Activated T-cell treated with anti-CD3 and anti-CD28 coated beads, Interleukin-2, amount 50 U/mL, for 4 hours (primary cell): ENCODE measurements at places on chromosomes 7 and 10.

- no peak for DNase-seq
These were observed 35.5 kb downstream of the GRID1 start for GRCh38 chr10:86330778-86331763.

DNA sequence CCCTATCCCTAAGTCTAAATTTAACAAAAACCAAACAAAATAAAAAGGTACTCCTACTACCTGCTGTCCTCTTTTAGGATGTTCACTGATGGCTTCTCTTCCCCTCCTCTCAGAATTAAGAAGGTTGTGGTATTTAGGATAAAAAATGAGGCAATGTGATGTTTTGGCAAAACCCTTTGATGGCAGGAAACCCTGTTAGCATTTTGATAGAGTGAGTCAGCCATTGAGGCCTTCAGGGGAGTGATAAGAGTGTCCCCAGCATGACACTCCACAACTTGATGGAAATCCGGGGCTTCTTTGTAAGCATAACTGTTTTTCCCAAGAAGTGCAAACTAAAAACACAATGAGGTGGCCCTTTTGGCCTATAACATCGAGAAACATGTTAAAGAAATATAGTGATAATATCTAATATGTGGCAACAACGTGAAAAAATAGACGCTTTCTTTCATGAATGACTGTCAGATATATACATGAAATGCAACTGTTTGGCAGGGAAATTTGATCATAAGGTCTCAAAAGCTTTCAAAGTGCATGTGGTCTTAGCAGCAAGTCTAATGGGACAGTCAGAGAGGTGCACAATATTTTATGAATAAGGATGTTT lies 55.0 kb downstream of the PRTFDC1 start:
- DNase-seq = no peak

- no peak for DNase-seq
These were observed 398.8 kb upstream of the IGFBP3 start for GRCh38 chr7:46319841-46320240.

DNA sequence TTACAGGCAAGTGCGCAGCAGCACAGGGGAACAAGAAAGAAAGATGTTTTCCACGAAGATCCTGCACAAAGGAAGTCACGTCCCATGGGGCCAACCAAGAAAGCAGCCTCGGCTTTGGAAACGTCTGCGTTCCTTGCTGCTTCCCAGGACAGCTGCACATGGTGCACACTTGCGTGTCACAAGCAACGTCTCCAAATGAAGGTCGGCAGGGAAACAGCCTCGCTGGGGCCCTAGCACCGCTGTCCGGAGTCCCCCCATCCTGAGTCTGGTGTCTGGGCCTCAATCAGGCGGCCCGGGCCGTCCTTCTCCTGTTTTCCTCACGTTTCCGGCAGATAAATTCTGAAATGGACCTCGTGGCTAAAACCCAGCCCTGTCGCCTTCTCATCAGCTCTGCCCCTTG lies 206.2 kb downstream of the DIP2C start:
- DNase-seq = no peak

GRCh38 chr7:10266976-10267375 lies 706.7 kb upstream of the PHF14 start:
- no peak for DNase-seq

- DNase-seq = no peak
These were observed 5.6 kb downstream of the NPC1L1 start for GRCh38 chr7:44535348-44536064.

- no peak for DNase-seq
These were observed 300.5 kb downstream of the KLF6 start for GRCh38 chr10:3484306-3485056.

- no peak for DNase-seq
These were observed 110.2 kb upstream of the FAM20C start for GRCh38 chr7:81926-82756.

GRCh38 chr7:133699386-133699785 lies 427.8 kb upstream of the LRGUK start:
- no peak for DNase-seq

- no peak for DNase-seq
These were observed 61.3 kb downstream of the DNAH11 start for GRCh38 chr7:21603972-21604749.

DNA sequence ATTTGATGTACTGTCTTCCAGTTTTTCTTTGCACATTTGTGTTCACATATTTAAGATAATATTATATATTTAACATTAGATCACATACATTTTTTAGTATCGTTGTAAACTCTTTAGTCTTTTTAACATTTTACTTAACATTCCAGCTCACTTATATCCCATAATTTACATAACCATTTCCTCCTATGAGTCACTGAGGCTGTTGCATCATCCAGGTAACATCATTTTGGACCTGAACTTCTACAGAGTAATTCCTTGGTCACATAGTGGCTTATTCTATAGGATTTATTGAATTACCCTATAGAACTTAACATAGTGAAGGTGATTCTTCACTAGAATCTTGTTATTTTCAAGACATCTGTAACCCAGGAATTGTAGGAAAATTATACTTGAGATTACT lies 194.4 kb downstream of the POU6F2 start:
- DNase-seq = no peak

- DNase-seq = no peak
These were observed 10.5 kb upstream of the PAX4 start for GRCh38 chr7:127628445-127628844.

DNA sequence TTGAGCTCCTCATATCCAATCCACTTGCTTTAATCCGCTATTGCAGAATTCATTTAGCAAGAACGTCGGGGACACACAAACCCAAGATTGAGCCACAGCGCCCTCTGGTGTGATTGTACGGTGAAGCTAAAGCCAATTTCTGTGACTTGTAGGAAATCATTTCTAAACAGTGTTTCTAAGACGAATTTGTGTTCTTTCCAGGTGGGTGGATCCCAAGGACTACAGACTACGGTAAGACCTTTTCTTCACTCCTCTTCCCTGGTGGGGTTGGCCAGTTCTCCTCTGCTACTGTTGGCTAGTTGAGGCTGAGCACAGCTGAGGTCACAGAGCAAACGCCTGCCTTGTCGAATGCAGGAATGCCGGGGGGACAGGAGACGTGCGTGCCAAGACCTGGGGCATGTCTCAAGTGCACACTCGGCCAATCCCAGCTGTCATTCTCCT lies 5.2 kb downstream of the DMBT1 start:
- peak; percentile 65 for DNase-seq

DNA sequence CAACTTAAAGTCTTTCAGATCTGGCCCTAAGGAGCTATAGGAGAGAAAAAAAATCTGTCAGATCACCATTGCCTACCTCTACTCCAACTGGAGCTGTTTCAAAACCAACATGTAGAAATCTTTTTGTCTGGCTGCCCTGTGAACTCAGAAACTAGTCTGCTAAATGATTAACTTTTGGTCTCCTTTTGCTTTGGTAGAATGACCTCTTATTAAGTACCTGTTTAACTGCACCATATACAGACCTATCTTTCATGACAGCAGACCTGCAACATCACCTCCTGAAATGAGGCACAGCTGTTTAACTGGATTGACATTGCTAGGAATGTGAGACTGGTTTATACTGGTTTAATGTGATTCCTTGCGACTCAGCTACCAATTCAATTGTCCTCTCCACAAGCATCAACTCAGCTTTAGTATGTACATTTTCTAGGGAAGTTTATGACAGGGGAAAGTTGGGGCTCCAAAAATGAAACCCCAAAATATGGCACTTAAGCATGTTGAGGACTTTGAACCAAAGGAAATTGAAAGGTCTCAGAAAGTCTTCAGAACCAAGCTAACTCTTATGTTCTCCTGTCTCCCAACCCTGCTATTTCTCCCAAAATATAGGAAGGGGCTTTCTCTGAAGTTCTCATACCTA lies 1.8 kb downstream of the CYP3A43 start:
- DNase-seq = no peak

DNA sequence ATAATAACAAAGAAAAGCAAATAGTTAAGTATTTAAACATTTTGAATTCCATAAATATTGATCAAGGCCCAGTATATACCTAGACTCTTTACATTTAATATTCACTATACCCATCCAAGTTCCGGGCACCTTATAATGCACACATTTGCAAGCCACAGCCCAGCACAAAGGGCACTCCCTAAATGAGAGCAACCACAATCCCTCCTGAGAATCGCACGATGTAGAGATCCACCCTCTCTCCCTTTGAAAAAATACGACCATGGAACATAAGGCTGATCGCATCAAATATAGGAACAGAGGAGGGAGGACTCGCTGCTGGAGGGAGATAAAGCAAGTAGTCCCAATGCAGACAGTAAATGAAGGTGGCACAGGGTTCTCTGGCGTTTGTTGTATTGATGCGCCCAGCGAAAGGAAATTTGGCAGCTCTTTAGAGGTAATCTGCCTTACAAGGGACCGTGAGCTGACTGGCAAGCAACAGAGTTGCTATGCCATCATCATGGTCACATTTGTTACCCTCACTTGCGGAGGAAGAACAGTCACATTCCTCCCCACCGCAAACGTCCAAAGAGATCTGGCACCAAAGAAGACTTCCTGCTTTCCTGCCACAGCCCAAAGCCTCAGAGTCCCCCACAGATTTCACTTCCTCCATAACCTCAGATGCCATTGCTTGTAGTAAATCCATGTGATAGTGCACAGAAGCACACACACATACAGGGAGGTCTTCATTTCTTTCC lies 16.1 kb upstream of the TAS2R40 start:
- DNase-seq = no peak

DNA sequence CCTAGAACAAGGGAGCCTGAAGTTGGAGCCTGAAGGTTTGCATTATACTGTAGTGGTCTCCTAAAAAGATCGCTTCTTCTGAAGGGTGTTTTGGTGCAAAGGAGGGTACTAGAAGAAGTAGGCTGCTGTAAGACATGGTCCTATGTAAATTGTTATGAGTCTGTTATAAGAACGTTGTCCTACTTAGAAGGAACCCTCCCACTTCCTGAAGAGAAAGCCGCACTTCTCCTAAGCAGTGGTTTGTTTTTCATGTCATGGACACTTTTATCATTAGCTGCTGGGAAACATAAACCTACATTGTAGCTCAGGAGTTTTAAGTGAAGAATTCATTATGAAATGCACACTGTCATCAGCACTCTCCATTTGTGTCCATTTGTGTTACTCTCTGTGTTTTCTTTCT lies 129.1 kb upstream of the ITGB1 start:
- no peak for DNase-seq

- no peak for DNase-seq
These were observed 218.2 kb upstream of the KMT2E start for GRCh38 chr7:104795616-104796398.

- DNase-seq = no peak
These were observed 1.8 kb upstream of the CHN2 start for GRCh38 chr7:29192811-29193210.

DNA sequence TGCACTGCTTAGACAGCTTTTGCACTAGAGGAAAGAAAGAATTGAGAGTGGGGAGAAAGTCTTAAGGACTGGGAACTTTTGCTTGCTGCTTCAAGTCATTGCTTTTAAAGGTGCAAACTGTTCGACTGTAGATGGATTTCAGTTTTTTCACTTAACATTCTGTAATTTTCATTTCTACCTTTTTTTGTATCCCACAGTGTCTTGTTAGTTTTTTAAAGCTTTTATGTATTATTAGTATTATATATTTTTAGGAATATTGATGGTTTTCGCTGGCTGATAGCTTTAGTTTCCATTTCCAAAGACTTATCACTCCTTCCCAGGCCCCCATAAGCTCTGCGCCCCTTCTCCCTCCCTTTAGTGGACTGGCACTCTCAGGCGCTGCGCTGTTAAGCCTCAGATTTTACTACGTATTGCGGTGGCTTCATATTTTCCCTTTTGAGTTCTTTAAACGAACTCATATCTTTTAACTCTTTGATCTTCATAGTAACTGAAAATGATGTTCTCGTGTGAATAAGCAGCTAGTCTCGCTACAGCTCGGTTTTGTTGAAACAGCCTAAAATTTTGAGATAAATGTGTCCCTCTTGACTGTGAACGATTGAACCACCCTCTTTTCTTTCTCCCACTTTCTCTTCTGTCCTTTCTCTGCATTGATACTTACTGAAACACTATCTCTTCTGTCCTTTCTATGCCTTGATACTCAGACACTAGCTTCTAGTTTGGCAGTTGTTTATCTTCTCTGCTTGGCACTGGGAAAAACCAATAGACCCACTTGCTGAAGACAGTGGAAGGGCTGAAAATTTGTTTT lies 2.5 kb upstream of the ETV1 start:
- no peak for DNase-seq

DNA sequence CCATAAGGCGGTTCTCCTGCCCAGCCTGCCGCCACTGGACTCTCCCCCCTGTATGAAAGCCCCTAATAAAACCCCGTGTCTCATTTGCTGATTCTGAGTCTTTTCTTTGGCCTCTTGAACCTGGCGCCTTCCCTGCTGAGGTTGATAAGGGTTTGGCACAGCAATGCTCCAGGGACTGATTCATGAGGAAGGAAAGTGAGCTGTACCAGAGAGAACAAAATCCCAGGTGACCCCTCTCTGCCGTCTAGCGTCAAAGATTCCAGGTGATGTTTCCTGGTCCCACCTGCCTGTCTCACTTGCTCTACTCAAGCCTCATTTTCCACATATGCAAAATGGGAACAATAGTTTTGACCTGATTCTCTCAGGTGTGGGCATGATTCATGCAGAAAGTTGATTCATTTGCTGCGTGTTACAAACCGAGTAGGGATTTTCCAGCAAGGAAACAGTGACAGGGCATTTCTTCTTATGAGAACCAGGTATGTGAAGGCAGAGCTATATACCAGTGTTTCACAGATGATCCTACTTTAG lies 730.6 kb upstream of the IGFBP3 start:
- no peak for DNase-seq

GRCh38 chr7:99597762-99598501 lies at the start of gene TMEM225B:
Gene TMEM225B (plus strand): TSS chr7:99598267. CDS start chr7:99604389, 6,122 bp downstream.
- DNase-seq = no peak

DNA sequence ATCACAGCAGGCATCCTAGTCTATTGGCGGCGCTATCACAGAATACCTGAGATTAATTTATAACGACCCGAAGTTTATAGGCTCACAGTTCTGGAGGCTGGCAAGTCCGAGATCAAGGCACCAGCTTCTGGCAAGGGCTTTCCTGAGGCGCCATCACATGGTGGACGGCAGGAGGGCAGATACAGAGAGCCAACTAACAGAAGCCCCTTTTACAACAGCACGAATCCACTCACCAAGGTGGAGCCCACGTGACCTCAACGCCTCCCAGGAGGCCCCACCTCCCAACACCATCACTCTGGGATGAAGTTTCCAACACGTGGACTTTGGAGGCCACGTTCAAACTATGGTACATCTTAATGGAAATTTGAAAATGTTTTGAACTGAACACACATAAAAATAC lies 255.3 kb downstream of the ELFN1 start:
- DNase-seq = no peak

GRCh38 chr7:1839701-1840100 lies 169.6 kb downstream of the ELFN1 start:
- DNase-seq = no peak

DNA sequence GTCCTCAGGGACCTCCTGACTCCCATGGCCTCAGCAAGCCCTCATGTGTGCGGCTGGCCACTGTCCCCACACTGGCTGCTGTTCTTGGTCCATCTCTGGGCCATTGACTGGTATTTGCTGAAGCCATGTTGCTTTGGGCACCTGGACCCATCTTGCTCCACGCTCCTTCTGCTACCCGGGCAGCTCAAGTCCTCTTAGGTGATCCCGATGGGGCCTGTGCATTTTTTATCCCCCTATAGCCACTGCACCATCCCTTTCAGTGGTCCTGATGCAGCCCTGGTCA lies 16.7 kb downstream of the RAMP3 start:
- no peak for DNase-seq
